ENCODE measurements at places on chromosomes 2 and 18.
A peak's percentile ranks its signal among the peaks of the same experiment; 100 is the strongest.

GRCh38 chr18:33264566-33264965, 176.0 kb downstream of the CCDC178 start:
- DNase-seq: no peak

DNA sequence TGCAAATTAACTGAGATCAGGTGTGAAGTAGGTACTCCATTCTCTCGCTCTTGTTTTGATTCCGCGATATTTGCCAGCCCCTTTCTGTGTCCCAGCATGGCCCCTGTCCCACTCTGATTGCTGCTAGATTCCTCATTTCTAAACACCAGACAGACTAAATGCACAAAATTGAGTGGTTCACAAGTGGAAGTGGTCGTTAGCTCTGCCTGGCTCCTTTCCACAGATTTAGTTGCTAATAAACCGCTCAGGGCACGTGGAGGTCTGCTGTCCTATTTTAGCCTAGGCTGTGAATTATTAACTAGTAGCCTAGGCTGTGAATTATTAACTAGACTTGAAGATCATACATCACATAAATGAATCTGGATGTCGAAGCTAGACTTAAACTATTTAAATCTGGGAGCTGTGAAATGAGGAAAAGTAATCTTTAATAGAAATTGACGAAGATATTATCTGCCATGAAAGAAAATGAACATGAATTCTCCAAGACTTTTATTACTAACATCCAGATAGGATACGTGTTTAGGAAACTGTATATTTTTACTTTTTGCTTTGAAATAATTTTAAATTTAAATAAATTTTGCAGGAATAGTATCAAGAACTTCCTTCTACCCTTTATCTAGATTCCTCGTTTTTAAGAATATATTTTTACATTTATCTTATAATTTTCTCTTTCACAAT, 3.7 kb downstream of the IL1RL2 start:
- no peak for DNase-seq

DNA sequence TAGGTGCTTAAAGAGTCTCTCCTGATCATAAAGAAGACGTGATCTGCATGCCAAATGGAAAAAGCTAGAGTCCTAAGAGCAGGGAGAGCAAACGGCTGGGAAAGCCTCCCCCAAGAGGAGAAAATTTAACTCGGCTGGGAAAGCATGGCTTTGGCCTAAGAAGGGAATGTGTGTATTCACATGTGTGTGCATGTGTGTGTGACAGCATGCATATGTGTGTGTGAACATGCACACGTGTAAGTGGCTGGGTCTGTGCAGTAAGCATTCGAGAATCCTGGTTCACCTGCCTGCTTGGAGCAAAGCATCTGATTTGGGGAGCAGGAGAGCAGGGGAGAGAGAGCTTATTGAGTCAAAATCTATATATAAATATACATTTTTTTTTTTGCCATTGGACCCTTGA, 30.1 kb upstream of the BCL11A start:
- DNase-seq: no peak

DNA sequence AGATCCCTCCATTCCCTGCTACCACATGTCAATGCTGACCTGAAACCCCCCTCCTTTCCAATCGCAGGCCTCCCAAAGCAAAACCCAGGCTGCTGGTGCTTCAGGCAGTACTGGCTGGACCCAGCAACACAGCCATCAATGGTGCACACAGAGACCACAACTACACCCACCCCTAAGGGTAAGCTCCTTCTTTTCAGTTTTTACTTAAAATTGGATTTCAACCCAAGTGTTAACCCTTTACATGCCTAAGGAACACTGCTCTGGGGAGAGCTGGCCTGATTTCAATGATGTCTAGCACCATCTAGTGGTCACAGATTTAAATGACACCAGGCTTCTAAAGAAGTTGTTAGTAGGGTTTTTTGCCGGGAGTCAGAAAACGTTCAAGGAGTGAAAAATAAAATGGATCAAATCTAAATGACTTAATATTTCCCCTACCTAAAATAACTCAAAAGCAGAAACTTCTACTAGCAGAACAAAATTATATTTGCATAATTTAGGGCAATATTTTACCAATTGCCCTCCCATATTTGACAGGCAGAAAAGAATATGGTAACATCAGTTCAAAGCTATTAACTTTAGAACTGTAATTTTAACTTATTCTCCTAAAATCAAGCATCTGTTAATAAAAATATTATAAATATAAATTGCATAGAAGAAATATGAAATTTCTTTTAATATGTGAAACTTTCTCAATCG, 24.6 kb downstream of the FECH start:
- peak; percentile 35 for DNase-seq

GRCh38 chr2:64317707-64318475, 136.1 kb upstream of the LGALSL start:
- DNase-seq: no peak
